ENCODE measurements at places on chromosomes 12 and 14.

GRCh38 chr14:51603495-51603894 is 48.2 kb upstream of the FRMD6 start:
- no peak for DNase-seq

DNA sequence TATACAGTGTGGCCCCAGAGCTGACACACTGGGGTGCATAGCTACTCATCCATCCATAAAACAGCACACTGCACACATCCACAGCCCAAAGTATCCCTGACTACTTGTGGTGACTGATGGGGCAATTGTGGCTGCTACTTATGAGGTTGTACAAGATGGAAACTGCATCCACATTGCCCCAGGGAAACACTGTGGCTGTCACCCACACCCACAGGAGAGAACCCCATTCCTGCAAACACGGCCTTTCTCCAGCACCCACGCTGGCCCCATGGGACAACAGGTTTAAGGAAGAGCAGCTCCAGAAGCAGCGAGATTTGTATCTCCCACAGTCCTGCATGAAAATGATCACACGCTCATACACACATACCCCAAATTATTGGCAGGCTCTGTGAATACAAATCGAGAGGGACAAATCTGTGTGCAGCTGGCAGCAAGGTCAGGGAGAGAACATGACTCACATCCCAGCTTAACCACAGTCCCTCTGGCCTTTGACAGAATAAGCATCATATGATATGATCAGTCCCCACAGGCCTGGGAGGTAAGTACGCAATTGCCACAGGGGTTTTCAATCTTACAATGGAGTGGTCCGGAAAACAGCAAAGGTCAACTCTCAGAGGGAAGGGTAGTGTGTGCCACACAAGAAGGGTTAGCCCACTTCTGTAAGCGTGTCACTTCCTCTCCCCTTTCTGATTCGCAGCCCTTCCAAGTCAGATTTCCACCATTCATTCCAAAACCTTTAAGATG is 61.9 kb downstream of the ESR2 start:
- DNase-seq = no peak

GRCh38 chr14:105420974-105421674 is 1.5 kb downstream of the MTA1 start:
- DNase-seq = no peak

GRCh38 chr14:79044894-79045624 is 874.9 kb downstream of the NRXN3 start:
- DNase-seq = no peak

DNA sequence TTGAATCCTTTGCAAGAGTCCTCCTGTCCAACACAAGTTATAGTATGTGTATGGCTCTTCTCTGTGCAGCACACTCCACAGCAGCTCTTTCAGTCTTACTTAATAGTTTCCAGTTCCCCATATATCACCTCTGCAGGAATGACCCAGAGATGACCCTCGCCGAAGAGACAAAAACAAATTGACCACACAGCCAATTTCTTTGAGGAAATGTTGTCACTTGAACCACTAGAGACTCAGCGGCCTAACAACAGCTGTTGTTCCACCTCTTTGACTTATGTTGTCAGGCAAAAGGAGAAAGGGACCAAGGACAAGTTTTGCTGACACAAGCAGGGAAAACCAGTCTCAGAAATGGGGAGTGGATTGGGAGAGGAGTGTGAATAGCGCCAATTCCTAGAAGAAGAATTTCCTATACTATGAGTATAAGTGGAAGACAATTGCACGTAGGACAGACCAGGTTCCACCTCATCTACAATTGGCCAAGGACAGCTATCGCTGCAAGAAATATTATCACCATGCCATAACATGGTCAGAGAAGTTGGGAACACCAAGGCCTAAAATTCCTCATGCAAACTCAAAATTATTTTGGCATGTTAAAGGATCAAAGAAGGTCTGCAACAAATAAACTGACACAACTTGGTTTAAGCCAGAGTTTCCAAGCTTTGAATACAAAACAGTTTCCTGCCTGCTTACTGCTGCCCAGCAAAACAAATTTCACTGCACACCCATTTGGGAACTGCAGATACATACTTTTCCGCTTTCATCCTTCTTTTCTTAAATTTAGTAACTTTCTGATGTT is 41.7 kb upstream of the ITPR2 start:
- DNase-seq = no peak

GRCh38 chr14:68143341-68143841 is 323.8 kb downstream of the RAD51B start:
- no peak for DNase-seq

DNA sequence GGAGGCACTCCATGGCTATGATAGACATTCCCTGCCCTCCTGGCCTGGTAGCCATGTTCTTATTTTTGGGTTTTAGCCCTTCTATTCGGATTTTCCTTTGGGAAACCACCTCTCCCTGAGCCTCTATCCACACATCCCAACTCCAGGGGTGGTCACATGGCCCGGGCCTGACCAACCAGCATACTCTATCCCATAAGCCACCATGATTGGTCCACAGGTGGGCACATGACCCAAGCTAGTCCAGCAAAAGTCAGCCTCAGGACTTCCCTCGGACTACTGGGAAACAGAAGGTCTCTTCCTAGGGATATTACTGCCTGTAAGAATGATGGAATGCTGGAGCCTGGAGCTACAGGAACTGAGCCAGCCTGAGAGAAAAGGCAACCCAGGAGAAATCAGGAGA is 12.5 kb downstream of the PRIMA1 start:
- DNase-seq = no peak

DNA sequence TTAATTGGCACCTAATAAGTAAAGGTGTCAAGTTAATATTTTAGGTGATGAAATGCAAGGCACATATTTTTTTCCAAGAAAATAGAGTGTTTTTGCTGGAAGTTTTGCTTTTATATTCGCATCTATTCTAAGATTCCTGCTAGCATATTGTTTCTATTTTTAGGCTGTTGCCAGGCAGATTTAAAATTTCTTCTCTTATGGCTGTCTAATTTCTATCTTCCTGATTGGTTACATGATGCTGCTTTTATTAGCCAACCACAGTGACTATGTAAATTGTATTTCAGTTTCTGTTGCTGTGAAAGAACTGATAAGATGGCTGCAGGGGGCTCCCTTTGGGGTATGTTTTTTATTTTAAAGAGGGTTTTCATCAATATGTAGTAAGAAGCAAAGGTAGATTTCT is 42.7 kb downstream of the ATF7IP start:
- DNase-seq = no peak

GRCh38 chr12:56271031-56271430 is 4.3 kb downstream of the COQ10A start:
- no peak for DNase-seq

- no peak for DNase-seq
These were observed 12.5 kb upstream of the EML1 start for GRCh38 chr14:99780690-99781089.

DNA sequence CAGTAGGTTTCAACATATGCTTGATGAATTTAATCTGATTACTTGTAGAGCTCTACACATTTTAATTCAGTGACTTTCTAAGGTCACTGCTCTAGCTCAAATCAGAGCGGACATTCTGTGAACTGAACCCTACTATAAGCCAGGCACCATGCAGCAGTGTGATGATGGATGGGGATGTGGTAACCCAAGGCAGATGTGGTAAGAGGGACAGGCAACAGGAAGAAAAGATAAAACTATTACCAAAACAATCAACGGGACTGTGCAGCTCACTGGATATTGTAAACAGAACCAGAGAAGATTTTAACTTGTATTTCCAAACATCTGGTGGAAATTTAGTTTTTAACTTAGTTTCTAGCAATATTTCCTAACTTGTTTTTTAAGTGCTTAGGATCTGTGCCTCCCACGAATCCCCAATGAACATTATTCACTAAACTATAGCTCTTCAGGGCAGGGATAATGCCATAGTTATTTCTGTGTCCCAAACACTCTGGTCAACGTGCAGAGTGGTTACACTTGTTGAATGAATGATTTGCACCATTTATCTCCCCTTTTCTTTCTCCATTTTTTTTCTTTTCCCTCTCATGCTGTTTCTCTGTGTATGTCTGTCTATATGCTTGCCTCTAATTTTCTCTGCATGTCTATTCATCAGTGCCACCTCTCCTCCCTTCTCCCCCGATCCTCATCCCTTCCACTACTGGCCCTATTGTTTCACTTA is 3.0 kb downstream of the ERO1A start:
- DNase-seq = no peak

GRCh38 chr12:71000748-71001147 is 80.2 kb upstream of the PTPRR start:
- no peak for DNase-seq

DNA sequence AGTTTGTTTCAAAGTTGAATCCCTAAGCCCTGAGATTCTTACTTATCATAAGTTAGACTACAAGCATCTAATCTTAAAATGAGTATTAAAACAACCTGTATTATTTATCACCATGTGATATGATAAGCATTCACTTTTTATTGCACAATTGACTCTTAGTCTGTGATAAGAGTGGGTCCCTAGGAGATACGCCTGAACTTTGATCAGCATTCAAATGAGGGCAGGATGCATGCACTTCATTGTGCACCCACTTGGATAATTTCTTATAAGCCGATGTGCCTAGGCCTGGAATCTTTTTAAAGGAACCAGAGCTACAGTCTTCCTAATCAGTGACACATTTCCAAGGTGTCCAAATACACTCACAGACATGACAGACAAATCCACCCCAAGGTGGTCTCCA is 31.4 kb upstream of the SPTLC2 start:
- DNase-seq = no peak

GRCh38 chr12:84201976-84202375 is 710.6 kb downstream of the SLC6A15 start:
- DNase-seq = peak; percentile 5

DNA sequence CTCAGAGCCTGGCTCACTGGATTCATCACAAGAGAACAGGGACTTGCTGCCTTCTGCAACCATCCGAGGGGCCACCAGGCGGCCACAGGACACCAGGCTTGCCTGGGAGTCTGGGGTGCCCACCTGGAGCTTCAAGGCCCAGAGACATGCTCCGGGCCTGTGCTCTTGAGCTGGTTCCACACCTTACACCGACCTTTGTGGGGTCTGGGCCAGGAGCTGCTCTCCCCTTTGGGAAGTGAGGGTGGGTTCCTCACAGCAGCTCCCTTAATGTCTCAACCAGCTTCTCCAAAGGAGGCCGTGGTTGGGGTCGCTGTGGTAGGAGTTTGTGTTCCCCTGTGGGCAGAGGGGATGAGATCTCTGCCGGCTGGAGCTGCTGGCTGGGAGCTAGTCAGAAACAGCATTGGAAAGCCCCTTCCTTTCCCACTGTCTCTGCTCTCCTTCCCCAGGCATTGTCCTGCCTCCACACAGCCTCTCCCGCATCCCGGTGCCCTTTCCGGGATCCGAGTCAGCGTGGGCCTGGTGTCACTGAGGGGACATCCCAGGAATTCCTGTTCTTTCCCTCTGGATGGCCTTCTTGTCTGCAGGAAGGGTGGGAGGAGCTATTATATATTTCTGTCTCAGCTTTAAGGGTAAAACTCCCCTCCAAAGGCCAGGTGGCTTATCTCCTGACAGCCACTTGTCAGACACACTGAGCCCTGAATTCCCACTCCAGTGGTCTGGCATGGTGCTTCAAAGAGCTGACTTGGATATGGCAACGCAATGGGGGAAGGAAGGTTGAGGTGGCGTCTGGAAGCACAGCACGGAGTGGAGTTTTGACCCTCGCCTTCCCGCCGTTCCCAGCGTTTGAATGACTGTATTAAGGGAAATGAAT is 5.1 kb upstream of the PAPLN start:
- DNase-seq = peak; percentile 44

DNA sequence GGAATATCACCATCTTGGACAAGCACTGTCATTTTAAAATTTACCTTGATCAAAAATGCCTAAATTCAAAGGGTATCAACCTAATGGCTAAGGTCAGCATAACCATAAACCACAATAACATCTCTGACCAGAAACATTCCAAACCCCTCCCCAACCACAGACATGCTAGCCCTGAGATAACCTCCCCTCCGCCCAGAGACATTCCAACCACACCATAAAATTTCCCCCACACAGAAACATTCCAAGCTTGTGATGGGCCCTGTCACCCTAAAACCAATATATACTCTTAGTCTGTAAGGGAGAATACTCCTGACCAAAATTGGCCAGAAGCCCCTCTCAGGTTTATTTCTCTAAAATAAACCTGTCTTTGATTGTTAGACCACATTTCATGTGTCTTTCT is 17.7 kb downstream of the EPYC start:
- DNase-seq = no peak

DNA sequence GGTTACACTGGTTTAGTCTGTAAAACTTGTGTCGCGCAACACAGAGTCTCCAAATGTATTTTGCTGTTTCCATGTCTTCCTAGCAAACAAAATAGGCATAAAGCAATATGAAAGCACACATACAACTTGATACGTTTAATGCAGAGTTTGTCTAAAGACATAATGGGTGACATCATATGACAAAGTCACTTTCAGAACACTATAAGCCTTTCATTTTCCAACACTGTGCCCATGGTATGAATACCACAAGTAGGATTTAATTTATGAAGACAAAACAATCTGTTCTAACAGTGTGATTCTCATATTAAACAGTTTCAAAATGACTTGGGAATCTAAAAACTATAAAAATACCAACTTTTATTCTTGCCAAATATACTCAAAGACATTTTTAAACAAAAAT is 58.4 kb downstream of the PTPN21 start:
- no peak for DNase-seq

All from right kidney (tissue), 9 donors.